T-cell (primary cell): ENCODE measurements at places on chromosomes 13 and 19.

GRCh38 chr13:24887759-24888158 lies 123.8 kb downstream of the RNF17 start:
- no peak for DNase-seq

DNA sequence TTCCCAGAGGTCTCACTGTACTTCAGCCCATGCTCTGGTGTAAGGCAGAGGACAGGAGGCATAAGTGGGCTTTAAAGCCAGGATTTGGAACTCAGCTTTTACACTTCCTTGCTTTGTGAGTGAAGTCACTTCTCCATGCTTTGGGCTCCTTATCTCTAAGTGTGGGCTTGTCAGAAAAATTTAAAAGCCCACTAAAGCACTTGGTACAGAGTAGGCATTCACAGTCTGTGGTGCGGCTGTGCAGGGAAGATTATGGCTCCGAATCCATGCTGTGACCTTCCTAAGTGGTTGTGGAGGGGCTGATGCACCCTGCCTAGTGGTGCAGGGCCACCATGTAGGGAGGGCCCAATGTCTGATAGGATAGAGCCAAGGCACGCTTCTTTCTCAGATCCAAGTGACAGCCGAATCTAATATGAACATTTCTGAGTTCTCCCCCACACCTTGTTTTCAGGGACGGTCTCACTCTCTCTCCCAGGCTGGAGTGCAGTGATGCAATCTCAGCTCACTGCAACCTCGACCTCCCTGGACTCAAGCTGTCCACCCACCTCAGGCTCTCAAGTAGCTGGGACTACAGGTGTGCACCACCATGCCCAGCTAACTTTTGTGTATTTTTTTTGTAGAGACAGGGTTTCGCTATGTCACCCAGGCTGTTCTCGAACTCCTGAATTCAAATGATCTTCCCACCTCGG lies 6.9 kb downstream of the TIMM29 start:
- DNase-seq, result no peak

DNA sequence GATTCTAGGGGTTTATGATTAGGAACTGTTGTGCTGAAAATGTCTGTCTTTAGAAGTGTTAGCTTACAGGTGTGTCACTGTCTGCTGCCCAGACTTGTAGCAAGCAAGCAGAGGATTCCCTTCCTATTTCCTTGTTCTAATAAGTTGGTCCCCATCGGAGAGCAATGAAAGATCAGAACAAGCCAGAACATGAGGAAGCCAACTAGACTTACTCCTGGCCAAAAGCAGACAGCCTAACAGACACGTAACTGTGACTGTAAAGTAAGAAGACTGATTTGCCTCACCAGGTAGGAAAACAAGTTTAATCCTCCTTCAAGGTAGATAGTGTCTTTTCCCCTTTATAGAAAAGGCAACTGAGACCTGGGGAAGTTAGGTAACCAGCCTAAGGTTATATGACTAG lies 12.5 kb downstream of the POLR1D start:
- DNase-seq, result no peak

DNA sequence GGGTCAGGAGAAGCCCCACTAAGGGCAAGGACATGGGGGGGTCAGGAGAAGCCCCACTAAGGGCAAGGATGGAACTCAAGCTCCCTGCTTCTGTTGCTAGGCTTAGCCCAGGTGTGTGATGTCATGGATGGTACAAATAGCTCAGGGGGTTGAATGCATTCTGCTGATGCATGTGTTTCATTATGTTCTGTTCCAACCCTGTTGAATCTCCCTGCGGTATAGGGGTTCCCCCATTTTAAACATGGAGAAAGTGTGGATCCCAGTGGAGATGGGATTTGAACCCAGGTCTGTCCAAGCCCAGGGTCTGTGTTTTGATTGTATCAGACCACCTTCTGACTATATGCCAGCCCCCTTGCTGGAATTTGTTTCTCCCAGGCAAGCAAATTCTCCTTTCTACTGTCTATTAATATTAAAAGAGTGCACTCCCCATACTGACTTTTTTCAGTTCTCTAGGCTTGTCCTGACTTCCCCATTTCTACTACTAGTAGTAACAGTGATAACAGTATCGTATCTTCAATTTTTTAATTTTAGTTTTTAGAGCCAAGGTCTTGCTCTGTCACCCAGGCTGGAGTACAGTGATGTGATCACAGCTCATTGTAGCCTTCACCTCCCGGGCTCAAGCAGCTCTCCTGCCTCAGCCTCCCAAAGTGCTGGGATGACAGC lies 6.7 kb downstream of the ZNF865 start:
- DNase-seq, result no peak

- no peak for DNase-seq
Observed at GRCh38 chr13:57063007-57063406, 77.7 kb upstream of the PRR20A start.

- DNase-seq, result no peak
Observed at GRCh38 chr13:74184283-74184682, 50.1 kb upstream of the KLF12 start.
